Kidney (tissue), 22 donors: ENCODE measurements at places on chromosomes 3 and 15.

- H3K36me3 ChIP-seq = no peaks in the 10 kb centered on the region
- H3K27ac ChIP-seq = no peak overlapping the region
- no peak for DNase-seq
- no peak overlapping the region for H3K4me3 ChIP-seq
- no peaks in the 10 kb centered on the region for H3K27me3 ChIP-seq
These were observed 4.3 kb downstream of the ZNF860 start for GRCh38 chr3:31985831-31986230.

GRCh38 chr3:197518881-197519421 is 36.8 kb downstream of the BDH1 start:
- no peak overlapping the region for H3K4me3 ChIP-seq
- no peaks in the 10 kb centered on the region for H3K27me3 ChIP-seq
- DNase-seq = no peak
- peaks cover 9% of the 10 kb centered on the region for H3K4me1 ChIP-seq

- H3K27me3 ChIP-seq = no peaks in the 10 kb centered on the region
- H3K4me1 ChIP-seq = no peaks in the 10 kb centered on the region
- no peak overlapping the region for H3K27ac ChIP-seq
- H3K36me3 ChIP-seq = no peaks in the 10 kb centered on the region
- DNase-seq = no peak
These were observed 4.5 kb upstream of the WWTR1 start for GRCh38 chr3:149662240-149662887.

- H3K4me1 ChIP-seq = no peaks in the 10 kb centered on the region
These were observed 52.5 kb downstream of the ADCY5 start for GRCh38 chr3:123396171-123397049.

DNA sequence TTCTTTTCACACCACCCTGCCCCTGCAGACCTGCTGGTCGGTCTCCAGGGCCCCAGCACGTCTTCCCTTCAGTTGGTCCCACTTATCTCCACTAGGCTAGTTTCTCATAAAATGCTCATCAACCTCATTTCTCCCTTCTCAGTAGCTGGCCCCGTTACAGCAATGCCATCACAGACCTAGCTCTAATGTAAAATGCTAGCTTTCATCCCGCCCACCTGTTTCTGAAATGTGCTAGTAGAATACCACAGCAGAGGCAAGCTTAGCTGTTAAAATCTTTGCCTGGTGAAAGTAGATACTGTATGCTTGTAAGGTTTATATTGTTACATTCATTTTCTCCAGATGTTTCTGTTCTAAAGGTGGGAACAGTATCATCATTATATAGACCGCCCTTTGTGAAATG is 13.1 kb downstream of the MKRN2OS start:
- no peaks in the 10 kb centered on the region for H3K4me1 ChIP-seq
- H3K27ac ChIP-seq = no peak overlapping the region
- peaks cover 9% of the 10 kb centered on the region for H3K36me3 ChIP-seq
- DNase-seq = no peak
- no peak overlapping the region for H3K4me3 ChIP-seq

DNA sequence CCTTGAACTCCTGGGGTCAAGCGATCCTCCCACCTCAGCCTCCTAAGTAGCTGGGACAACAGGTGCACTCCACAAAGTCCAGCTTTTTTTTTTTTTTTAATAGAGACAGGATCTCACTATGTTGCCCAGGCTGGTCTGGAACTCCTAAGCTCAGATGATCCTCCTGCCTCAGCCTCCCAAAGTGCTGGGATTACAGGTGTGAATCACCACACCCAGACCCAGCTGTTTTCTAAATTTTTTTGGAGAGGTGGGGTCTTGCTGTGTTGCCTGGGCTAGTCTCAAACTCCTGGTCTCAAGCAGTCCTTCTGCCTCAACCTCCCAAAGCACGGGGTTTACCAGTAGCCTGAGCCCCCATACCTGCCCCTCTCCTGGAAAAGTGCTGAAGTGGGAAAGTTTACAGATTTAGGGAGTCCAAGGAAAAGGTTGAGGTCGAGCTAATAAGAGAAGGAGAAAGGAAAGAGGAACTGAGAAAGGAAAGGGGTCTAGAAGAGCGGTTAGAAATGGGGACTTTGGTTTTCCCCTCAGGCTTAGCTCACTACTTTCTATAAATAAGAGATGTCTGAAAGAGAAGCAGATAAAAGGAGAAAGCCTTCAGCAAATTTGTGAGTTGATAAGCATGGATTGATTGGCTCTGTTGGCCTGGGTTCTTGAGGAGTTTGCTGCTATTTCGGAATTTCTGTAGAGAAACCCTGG is 23.6 kb downstream of the UBE2E1 start:
- no peak overlapping the region for H3K27ac ChIP-seq
- H3K27me3 ChIP-seq = no peaks in the 10 kb centered on the region
- no peak overlapping the region for H3K4me3 ChIP-seq
- no peaks in the 10 kb centered on the region for H3K36me3 ChIP-seq
- DNase-seq = no peak
- H3K4me1 ChIP-seq = no peaks in the 10 kb centered on the region

GRCh38 chr15:25682340-25682739 is 180.8 kb downstream of the ATP10A start:
- no peak for DNase-seq
- no peaks in the 10 kb centered on the region for H3K27me3 ChIP-seq
- H3K4me3 ChIP-seq = no peak overlapping the region

- no peak for DNase-seq
- H3K4me3 ChIP-seq = no peak overlapping the region
- no peaks in the 10 kb centered on the region for H3K4me1 ChIP-seq
- no peaks in the 10 kb centered on the region for H3K27me3 ChIP-seq
These were observed 279.2 kb upstream of the KCNH8 start for GRCh38 chr3:18868911-18869689.

DNA sequence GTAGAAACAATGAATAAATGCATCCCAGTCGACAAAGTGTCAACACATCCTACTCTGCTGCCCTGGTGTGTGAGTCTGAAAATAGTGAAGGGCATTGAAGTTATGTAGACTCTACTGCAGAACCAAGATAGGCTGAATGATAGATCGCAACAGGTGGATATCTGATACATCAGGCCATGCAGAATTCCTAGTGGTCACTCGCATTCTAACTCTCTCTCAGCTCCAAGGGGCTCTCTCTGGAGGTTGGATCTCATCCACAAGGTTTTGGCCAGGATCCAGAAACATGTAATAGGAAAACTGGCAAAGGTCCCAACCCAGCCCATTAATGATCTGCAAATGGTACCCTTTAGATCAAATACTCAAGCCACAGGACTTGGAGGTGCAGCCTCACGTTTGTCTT is 514.1 kb downstream of the MAGI1 start:
- H3K36me3 ChIP-seq = no peaks in the 10 kb centered on the region
- DNase-seq = no peak
- H3K27ac ChIP-seq = no peak overlapping the region
- H3K4me3 ChIP-seq = no peak overlapping the region

DNA sequence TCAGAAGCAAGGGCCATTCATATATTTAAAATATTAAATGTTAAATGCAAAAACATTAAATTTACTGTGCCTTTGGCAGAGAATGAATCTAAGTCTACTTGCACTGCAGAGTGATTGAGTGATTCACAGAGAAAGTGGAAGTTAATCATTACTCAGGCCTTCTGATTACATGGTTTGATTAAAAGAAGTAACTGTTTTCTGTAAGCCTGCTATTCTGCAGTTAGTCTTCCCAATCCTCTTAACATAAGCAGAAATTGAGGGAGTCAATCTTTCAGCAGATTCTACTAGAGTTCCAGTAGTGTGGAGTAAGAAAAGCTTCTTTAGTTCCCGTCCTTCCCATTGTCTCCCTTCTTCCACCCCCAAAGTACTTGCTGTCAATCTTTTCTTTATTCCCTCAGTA is 1.5 kb downstream of the NLGN1 start:
- DNase-seq = no peak
- H3K36me3 ChIP-seq = no peaks in the 10 kb centered on the region
- no peaks in the 10 kb centered on the region for H3K4me1 ChIP-seq
- no peak overlapping the region for H3K27ac ChIP-seq
- peaks cover 2% of the 10 kb centered on the region for H3K27me3 ChIP-seq
- H3K4me3 ChIP-seq = no peak overlapping the region

GRCh38 chr3:127063916-127064315 is 81.0 kb downstream of the PLXNA1 start:
- H3K36me3 ChIP-seq = no peaks in the 10 kb centered on the region
- no peak overlapping the region for H3K27ac ChIP-seq
- no peak for DNase-seq
- no peaks in the 10 kb centered on the region for H3K27me3 ChIP-seq

DNA sequence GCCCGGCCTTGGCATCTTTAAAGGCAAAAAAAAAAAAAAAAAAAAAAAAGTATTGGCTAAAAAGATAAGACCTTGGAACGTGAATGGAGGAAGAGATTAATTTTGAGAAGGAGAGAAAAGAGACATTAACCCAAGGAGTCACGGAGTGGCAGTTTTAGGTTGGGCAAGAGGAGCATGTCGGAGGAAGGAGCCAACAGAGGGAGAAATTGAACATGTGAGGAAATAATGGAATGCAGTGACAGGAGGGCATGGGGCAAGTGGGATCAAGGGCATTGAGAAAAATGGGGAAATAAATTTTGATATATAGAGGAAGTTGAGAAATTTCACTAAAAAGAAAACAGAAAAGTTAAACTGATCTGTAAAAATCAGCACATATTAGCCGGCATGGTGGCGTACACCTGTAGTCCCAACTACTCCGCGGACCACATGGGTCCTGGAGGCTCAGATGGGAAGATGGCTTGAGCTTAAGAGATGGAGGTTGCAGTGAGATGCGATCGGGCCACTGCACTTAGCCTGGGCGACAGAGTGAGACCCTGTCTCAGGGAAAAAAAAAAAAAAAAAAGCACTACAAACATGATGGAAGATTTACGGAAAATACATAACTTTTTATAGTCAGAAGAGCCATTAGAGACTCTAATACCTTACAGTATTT is 1.2 kb downstream of the HAUS2 start:
- DNase-seq = no peak
- H3K27me3 ChIP-seq = no peaks in the 10 kb centered on the region
- H3K36me3 ChIP-seq = peaks cover 3% of the 10 kb centered on the region

GRCh38 chr15:34147371-34148140 is 45.7 kb downstream of the PGBD4 start:
- H3K4me1 ChIP-seq = no peaks in the 10 kb centered on the region
- no peaks in the 10 kb centered on the region for H3K27me3 ChIP-seq
- H3K4me3 ChIP-seq = no peak overlapping the region
- DNase-seq = no peak
- peaks cover 6% of the 10 kb centered on the region for H3K36me3 ChIP-seq

- no peak overlapping the region for H3K4me3 ChIP-seq
- H3K27me3 ChIP-seq = no peaks in the 10 kb centered on the region
- H3K36me3 ChIP-seq = no peaks in the 10 kb centered on the region
- no peaks in the 10 kb centered on the region for H3K4me1 ChIP-seq
- H3K27ac ChIP-seq = no peak overlapping the region
These were observed 101.7 kb downstream of the DAPK2 start for GRCh38 chr15:63944681-63944955.

DNA sequence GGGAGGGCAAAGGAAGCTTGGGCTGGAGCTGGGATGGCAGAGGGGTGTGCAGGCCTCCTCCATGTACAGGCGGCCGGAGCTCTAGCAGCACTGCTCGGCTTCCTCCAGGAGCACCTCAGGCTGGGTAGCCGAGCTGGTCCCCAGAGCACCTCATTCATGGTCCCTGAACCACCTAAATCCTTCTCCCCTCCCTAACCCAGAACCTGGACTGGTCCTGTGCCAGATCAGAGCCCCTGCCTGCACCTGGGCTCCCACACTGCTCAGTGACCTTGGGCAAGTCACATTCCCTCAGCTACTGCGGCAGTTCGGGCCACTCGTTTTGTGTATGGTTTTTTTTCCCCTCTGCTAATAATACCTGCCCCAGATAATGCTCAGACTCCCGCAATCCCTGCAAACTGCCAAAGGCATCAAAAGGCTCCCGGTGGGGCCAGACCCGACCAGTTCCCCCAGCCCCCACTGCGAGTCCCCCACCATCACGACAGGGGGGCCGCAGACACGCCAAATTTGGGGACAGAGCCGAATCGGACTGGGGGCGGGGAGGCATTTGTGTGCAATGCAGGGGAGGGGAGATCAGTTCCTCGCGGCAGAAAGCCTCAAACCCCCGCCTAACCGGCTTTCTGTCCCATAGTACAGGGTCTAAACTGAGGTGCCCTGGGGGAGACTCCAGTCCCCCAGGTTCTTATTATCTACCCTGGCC is 1.3 kb downstream of the SEMA7A start:
- H3K4me3 ChIP-seq = no peak overlapping the region
- no peak overlapping the region for H3K27ac ChIP-seq
- DNase-seq = peak; percentile 49

DNA sequence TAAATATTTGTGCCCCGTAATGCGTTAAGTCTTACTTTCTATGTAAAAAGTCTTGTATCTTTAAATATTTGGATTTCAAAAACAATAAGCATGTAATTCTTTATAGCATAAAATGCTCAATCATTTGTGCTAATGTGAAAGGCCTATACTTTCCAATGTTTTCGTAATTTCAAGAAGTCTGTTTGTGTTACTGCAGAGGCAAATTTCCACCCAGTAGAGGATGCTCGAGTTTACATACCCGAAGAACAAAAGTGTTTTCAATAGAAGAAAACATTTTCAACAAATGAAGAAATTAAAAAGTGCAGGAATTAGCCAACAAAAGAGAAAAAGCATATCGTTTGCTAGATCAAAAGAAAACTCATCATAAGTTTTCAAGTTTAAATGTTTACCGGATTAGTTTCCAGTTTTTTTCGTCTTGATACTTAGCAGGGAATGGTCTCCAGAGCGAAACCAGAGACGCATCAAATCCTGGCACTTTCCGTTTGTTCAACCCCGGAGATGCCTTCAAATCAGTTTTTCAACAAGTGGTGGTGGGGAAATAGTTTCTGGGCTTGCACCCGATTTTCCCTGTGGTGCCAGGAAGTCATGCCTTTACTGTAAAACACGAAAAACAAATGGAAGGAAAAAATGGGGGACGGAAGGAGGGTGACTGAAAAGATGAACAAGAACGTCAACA is 1.0 kb downstream of the CGGBP1 start:
- H3K36me3 ChIP-seq = peaks cover 2% of the 10 kb centered on the region
- peak overlapping the region; percentile 94 for H3K4me3 ChIP-seq
- H3K4me1 ChIP-seq = peaks cover 17% of the 10 kb centered on the region
- H3K27me3 ChIP-seq = no peaks in the 10 kb centered on the region

GRCh38 chr3:118942195-118942594 is 92.5 kb downstream of the IGSF11 start:
- H3K36me3 ChIP-seq = no peaks in the 10 kb centered on the region
- H3K4me1 ChIP-seq = no peaks in the 10 kb centered on the region
- H3K27me3 ChIP-seq = no peaks in the 10 kb centered on the region
- no peak for DNase-seq

DNA sequence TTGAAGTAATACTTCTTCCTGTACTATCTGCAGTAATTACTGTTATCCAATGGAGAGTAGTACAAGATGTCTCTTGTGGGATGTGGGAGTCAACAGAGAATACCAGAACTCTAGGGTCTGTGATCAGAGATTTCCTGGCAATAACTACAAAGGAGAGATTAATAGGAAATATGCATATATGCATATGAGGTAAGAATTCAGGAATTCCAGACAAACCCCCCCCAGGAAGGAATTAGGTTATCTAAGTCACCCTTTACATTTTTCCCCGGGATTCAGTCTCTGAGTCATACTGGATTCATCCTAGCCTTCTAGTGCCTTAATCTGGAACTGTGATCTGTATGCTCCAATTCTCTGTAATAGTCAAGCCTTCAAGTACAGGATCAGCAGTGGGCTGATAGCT is 49.4 kb downstream of the GTF2E1 start:
- H3K36me3 ChIP-seq = no peaks in the 10 kb centered on the region
- no peaks in the 10 kb centered on the region for H3K4me1 ChIP-seq
- no peak overlapping the region for H3K4me3 ChIP-seq

- no peak for DNase-seq
- no peaks in the 10 kb centered on the region for H3K27me3 ChIP-seq
- no peak overlapping the region for H3K4me3 ChIP-seq
- no peak overlapping the region for H3K27ac ChIP-seq
- no peaks in the 10 kb centered on the region for H3K4me1 ChIP-seq
These were observed 6.6 kb downstream of the TP63 start for GRCh38 chr3:189637750-189638149.
